ENCODE measurements at places on chromosomes 12 and 14.

- DNase-seq, result no peak
These were observed 13.0 kb upstream of the NUDT14 start for GRCh38 chr14:105193916-105194782.

DNA sequence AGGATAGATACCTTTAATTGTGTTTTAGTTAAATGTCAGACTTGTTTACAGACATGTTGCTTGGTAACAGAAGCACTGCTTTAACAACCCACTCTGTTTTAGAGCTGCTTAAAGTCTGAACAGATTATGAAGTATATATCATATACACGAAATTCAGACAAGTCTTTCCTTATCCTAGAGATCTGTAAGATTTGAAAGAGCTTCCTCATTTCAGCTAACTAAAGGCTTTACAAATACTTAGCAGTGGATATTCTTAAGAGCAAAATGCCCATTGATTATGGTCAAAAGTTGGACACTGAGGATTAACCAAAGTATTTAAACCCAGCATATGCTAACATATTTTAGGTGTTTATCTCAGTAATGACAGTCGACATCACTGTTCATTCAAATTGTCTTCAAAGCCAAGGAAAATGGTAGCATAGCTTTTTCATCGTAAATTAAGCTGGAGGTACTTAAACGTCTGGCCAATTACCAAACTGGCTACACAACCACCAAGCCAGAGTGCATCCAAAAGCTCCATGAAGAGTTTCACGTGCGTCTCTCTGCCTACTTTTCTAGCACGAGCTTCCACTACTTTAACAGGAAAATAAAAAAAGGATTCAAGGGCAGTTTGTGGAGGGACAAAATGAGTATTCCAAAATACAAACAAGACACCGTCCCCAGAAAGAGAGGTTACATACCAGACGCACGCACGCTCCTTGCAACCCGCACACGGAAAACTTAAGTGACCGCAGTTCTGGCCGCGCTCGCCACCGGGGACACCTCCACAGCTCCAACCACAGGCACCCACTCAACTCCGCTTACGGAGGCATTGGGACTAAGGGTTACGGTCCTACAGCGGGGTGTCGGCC lies 565 bp downstream of the CEP83 start:
- no peak for DNase-seq

DNA sequence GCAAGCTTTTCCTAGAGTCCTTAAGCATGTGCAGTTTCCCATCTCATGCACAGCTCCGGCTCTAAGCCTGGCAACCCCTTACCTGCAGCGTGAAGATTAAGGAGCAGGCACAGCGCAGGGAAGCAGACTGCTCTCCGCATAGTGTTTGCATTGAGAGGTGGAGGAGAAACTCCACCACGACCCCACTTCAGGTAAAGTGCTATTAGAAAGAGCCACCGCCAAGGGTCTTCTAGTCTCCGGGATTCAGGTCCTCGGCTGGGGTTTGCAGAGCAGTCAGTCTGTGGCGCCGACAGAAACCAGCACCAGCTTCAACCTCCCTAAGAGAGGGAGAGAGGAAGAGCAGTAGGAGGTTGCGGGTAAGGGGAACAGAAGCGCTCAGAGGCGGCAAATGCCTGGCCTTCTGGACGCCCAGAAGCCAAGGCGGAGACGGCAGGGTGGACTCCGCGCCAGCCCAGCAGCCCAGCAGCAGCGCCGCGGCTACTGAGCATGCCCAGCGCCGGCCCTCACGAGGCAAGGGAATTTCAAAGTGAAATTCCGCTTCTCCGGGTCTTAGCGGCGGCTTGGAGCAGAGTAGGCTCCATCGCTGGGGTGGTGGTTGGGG lies at the start of gene PTPRR:
Gene PTPRR, minus strand, starts transcription at position 488 of the 601 bp plus-strand sequence. Its CDS starts 348 bp downstream, at position 140.
- DNase-seq, result no peak

GRCh38 chr12:121508533-121508932 lies 72.3 kb downstream of the KDM2B start:
- no peak for DNase-seq

DNA sequence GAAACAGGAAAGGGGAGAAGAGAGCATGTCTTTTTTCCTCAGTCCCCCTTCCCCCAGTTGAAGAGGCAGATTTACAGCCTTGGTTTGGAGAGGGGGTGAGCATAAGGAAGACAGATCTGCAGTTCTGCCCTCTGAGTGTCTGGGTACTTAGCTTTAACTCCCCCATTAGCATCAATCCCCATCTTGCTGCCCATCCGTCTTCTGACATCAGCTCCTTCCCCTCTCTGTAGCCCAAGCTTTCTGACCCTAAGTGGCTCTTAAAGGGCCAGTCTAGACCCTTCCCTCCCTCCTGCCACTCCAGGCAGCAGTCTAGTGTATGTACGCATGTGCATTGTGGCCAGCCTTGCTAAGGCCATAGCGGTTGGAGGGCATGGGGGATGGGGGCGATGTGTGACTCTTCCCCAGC lies 7.3 kb downstream of the GPR84 start:
- no peak for DNase-seq

DNA sequence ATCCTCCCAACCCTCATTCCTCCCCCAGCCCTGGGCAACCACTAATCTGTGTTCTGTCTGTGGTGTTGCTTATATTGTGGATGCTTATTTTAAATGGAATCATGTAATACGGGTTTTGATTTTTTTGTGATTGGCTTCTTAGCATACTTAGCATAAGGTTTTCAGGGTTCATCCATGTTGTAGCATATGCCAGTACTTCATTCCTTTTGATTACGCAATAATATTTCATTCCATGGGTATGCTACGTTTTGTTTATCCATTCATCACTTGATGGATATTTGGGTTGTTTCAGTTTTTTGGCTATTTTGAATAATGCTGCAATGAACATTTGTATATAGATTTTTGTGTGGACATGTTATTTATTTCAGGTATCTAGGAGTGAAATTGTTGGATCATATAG lies 82.9 kb downstream of the TSPAN9 start:
- no peak for DNase-seq

- DNase-seq, result peak; percentile 93
These were observed 637 bp downstream of the PTMS start for GRCh38 chr12:6766651-6767349.

GRCh38 chr14:64212666-64213065 lies 81.5 kb downstream of the ESR2 start:
- no peak for DNase-seq

DNA sequence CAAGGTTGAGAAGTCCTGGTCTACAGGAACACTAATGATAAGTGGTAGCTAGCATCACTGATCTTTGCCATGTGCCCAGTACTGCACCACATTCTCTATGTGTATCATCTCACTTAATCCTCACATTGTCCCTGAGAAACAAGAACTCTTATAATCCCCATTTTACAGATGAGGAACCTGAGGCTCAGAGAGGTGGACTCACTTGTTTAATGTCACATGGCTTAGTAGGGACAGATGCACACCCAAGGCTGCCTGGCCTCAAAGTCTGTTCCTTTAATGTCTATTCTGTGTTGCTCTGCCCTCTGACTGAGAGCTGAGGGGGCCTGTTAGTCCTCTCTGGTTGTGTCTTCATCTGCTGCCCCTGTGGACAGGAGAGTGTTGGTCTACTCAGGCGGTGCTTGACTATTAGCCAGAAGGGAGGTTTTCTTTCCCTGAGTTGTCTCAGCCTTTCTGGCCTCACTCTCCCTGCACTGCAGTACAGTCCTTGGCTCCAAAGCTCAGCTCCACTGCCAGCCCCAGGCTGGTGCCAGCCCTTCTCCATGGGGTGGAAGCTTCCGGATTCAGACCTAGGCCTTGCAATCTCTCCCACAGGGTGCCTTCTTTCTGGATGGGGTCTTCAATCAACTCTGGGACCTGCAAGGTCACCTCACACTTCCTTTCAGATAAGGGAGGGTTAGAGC lies 4.9 kb upstream of the DYNLL1 start:
- DNase-seq, result no peak

- peak; percentile 25 for DNase-seq
These were observed 5.7 kb upstream of the KLRK1 start for GRCh38 chr12:10395390-10395998.

- no peak for DNase-seq
These were observed 15.5 kb downstream of the SYT1 start for GRCh38 chr12:78880078-78880477.

DNA sequence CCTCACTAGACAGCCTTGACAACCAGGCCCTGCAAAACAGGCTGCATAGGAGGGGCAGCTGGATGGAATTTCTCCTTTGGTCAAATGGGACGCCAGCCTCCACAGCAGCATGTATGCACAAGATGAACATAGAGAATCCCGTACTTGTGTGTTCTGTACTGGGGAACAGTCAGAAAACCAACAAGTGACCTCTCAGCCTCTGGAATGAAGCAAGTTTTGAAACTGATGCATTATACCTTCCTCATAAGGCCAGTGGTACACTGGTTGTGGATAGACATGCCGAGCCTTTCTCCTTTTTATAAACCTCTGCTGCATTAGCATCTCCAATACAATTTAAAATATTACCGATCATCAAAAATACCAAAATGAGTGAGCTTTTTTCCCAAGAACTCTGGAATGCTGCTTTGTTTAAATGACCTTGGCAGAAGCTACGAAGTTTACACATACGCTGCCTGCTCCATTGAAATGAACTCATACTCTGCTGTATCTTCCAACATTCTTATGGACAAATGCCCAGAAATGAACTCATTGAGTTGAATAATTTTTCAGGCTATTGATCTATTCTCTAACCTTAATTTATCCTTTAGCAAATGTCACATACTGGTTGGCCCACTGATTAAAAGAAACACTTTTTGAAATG lies 47.6 kb upstream of the FERMT2 start:
- DNase-seq, result no peak

GRCh38 chr12:91316161-91316906 lies 133.7 kb upstream of the DCN start:
- DNase-seq, result no peak

DNA sequence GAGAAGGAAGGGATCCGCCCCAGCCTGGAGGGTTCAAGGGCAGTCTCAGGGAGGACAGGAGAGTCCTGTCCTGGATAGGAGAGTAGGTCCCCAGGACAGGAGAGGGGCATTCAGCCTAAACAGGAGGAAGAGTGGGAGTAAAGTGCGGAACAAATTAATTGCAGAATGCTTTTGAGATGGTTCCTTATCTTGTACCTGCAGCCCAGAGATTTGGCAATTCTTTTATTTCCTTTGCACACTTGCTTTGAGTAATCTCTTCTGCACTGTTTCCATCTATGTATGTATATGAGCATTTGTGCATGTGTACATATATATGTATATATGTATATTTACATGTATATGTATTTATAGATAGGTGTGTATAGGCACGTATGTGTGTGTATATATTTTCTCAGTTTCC lies 22.7 kb downstream of the PLEK2 start:
- DNase-seq, result no peak

DNA sequence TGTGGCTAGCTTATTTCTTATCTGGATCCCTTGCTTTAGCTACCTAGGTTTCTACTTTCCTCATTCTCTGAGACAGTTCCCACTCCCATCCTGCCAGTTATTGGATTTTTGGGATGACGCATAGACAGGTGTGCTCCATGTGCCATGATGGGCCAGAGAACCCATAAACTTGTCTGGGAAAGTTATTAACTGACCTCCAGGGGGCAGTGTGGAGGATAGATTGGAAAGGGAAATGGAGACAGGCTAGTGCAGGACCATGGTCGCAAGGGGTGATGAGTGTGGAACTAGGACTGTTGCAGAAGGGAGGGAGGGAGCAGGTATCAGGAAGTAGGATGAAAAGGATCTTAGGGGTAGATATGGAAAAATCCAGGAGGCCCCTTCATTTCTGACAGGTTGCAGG lies 80.3 kb downstream of the ESRRB start:
- no peak for DNase-seq

DNA sequence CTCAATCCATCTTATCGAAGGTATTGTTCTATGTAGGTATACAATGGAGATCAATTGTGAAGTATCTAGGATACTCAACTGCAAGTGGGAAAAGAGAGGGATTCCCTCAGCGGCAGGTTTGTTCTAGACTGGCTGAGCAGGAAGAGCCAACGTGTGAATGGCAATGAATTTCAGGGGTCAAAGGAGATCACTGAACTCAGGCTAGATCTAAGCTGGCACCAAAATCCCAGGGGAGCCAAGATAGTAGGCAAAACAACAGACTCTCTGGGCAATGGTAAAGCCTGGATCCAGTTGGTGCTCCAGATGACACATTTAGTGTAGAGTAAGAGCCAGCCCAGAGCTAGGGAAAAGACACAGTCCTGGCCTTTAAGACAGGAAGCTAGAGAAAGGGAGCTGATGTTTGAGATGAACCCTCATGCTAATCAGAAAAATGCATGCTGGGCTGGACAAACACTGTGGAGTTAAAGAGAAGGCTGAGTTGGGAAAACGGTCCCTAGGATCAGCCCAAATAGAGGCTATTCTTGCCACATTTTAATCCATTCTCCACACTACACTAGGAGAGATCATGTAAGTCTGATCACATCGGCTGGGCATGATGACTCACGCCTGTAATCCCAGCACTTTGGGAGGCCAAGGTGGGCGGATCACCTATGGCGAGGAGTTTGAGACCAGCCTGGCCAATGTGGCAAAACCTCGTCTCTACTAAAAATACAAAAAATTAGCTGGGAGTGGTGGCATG lies 45.6 kb downstream of the EFCAB11 start:
- DNase-seq, result no peak

- no peak for DNase-seq
These were observed 203.7 kb downstream of the PPM1H start for GRCh38 chr12:62731055-62731820.

- DNase-seq, result no peak
These were observed 1145.1 kb downstream of the FLRT2 start for GRCh38 chr14:86675059-86675458.

- no peak for DNase-seq
These were observed 10.3 kb downstream of the TWF1 start for GRCh38 chr12:43795716-43796280.

GRCh38 chr12:10097521-10097920 lies 1.3 kb downstream of the CLEC1A start:
- no peak for DNase-seq

- no peak for DNase-seq
These were observed 4.8 kb upstream of the SERPINA9 start for GRCh38 chr14:94480809-94481208.

- no peak for DNase-seq
These were observed 7.4 kb downstream of the WNT1 start for GRCh38 chr12:48985475-48985897.

GRCh38 chr12:85531341-85531740 lies 251.3 kb downstream of the ALX1 start:
- DNase-seq, result no peak

GRCh38 chr12:122421821-122422729 lies at the start of gene CLIP1:
CLIP1 (minus strand) TSS chr12:122422669; CDS start chr12:122380452, 42,217 bp downstream.
- DNase-seq, result peak; percentile 83

GRCh38 chr12:123895451-123895850 lies 77.2 kb downstream of the CCDC92 start:
- DNase-seq, result no peak

- DNase-seq, result peak; percentile 65
These were observed 614 bp upstream of the ARF6 start for GRCh38 chr14:49892301-49892635.

- DNase-seq, result no peak
These were observed 29.3 kb downstream of the HECTD4 start for GRCh38 chr12:112352921-112353320.

GRCh38 chr14:97021001-97021400 lies 223.8 kb downstream of the VRK1 start:
- no peak for DNase-seq

GRCh38 chr14:71338153-71338552 lies 430.9 kb downstream of the PCNX1 start:
- no peak for DNase-seq

Data from tibial artery (tissue), 4 donors.